ENCODE measurements at places on chromosomes 5 and 9.

- no peak for DNase-seq
These were observed 28.7 kb upstream of the PDE8B start for GRCh38 chr5:77181596-77182304.

- DNase-seq: peak; percentile 8
These were observed 153.4 kb upstream of the POU5F2 start for GRCh38 chr5:93894601-93895354.

DNA sequence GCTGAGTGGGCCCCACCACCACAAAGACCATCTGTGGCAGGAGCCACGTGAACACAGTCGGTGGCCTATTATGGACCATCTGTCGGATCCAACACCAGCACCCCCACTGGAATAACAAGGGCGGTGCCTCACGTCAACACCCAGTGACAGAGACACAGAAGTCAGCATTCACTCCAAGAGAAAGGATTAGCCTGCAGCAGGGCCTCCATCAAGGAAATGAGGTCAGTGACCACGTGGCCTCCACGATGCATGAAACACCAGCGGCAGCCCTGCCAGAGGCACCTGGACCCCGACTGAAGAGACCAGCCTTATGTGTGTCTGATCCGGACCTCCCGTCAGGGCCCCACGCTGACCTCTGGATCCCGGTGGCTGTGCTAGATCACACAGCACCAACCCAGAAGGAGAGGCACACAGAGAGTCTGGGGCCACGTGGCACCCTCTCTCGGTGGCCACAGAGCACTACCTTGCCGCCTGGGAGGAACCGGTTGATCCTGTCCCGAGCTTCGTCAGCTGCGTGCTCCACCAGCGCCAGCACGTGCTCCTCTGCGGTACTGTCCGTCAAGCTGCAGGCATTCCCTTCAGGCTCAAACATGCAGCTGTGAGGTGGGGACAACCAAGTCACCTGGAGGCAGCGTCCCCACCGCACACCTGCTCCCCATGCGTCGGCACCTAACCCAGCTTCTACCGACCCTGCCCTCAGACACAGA, 9.0 kb downstream of the BRD9 start:
- no peak for DNase-seq

- DNase-seq: no peak
These were observed 501.3 kb upstream of the FTMT start for GRCh38 chr5:121350181-121350930.

DNA sequence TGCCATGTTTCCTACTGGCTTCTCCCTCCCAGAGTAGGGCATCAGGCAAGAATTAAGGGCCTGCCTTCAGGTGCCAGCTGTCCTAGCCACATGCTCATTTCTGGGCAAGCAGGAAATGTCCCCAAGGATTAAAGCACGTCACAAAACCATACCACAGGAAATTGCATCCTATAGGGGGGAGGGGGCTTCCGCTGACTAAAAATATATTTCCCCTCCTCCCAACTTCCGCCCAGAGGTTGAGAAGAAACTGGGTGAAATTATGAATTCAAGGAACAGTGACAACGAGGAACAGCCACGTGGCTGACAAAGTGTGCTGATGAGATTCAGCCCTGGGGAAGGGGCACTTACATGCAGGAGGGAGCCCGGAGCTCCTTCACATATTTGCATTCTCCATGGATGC, 4.1 kb downstream of the HBEGF start:
- no peak for DNase-seq

- no peak for DNase-seq
These were observed 1163.0 kb downstream of the TAF11L14 start for GRCh38 chr5:18797222-18797621.

- DNase-seq: no peak
These were observed 1036.4 kb downstream of the EFNA5 start for GRCh38 chr5:106634375-106634774.

DNA sequence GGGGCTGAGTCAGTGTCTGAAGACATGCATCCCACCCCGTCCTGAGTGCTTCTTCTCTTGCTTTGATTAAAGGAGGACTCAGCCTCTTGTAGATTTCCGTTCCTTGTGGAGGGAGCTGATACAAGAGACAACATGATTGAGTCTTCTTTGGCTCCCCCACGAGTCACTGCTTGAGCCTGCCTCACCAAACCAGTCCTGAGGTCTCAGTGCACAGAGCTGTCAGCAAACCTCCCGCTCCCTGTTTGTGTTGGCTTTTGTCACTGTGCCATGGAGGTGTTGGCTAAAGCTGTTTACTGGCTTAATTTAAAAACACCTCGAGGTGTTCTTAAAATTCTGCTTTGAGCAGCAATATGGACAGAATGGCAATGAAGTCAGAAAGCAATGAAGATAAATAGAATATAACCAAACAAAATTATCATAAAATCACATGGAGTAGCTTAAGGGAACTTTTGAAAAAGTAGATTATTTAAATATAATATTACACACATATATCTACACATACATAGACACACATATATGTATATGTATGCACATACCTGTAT, 234.1 kb upstream of the ANKRD55 start:
- no peak for DNase-seq

DNA sequence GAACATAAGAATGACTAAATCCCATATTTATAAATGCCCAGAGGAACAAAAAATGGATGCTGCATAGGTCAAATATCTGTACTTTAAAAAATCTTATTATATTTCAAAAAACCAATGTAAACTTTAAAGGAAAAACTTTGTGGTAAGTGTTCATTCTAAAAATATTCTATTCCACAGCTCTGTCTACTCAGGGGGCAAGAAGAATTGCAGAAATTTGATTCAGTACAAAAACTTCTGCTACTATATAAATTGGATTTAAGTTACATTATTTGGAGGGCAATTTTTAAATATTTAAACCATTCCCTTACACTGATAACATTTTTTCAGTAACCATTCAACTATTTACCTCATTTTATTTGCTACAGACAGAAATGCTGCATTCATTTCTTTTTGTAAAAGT, 32.1 kb downstream of the NFIB start:
- no peak for DNase-seq

DNA sequence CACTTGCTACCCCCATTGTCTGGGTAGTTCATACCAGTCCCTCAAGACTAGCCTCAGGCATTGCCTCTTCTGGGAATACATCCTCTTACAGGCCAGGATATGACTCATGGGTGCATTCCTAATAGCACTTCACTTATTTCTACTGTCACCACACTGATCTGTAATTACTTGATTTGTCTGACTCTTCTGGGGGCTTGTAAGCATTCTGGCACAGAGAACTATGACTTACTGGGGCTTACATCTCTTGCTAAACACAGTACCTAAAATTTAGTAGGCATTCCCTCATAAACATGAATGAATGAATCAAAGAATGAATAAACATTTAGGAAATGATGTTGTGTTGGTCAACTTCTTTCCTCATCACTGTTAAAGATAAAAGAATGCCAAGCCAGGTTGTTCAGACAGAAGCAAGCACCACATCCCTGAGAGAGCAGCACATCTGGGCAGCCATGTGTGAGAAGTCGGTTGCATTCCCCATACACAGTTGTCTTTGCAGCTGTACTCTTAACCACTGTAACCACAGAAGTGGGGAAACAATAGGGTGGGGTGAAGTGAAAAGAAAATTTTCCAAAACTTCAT, 27.6 kb downstream of the IL7R start:
- no peak for DNase-seq

- DNase-seq: no peak
These were observed 277.2 kb upstream of the MPDZ start for GRCh38 chr9:13556656-13557055.

DNA sequence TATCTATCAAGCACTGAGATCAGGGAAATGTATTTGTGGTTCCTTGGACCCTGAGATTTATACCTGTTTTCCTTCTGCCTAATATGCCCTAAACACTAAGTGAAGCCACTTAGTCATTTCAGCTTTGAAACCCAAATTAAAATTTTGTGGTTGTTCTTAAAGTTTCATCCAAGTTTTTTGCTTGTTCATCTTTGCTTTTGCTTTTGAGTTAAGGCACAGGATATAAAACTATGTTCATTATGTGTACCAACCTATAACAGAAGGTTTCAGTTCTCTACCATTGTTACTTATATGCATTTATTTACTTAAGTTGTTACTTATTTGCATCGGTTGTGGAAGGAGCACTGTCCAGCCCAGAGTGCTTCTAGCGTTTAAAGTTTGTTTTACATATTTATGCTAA, 382.3 kb downstream of the PTPRD start:
- DNase-seq: no peak

- DNase-seq: no peak
These were observed 86.2 kb upstream of the IL12B start for GRCh38 chr5:159416438-159416837.

DNA sequence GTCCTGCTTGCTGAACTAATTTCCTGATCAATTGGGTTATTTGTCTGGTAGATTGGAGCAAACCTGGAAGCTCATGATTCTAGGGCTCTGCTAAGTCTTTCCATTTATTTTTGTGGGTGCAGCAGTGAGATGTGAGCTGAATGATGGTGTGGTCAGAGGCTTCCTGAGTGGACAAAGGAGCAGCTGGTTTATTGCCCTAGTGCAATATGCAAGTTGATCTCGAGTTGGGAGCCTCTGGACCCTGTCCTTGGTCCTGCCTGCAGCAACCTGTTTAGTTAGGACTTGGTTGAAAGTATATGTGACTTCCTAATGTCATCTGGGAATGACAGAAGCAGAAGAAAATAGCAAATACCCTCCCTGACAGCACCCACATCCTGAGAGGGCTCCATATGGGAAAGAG, 4.2 kb upstream of the UNC5A start:
- DNase-seq: no peak

- no peak for DNase-seq
These were observed 144.1 kb upstream of the IER5L start for GRCh38 chr9:129322022-129322621.

DNA sequence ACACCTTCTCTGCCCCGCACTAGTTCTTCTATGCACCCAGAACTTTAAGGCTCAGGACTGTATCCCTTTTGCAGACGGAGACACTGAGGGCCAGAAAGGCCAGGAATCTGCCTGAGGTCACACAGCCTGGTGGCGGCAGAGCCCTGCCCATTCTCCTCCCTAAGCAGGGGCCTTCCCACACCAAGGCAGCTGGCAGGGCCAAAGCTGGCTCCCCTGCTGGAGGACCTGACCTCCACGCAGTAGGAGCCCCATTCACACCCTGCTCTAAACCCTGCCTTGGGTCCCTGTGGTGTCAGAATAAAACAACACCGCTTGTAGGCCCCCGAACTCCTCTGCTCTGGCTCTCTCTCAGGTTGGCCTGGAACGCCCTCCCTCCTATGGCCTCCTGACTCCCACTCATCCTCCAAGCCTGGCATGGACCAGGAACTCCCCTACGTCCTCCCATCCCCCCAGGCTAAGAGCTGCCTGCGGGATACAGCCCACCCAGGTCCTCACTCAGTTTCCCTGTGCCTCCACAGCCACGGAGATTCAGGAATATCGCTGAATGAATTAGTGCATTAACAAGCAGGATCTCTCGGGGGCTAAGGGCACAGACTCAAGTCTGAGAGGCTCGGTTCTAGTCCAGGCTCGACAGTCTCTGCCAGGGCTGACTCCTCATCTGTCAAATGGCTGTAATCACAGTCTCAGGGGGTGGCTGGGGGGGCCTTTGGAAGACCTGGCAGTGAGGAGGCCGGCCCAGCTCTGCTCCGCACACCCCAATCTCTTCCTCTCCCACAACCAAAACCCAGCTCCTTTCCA, 2.8 kb downstream of the ST6GALNAC6 start:
- DNase-seq: no peak

Data from hypothalamus (tissue), 51 donors.